ENCODE measurements at places on chromosomes 3 and 15.

DNA sequence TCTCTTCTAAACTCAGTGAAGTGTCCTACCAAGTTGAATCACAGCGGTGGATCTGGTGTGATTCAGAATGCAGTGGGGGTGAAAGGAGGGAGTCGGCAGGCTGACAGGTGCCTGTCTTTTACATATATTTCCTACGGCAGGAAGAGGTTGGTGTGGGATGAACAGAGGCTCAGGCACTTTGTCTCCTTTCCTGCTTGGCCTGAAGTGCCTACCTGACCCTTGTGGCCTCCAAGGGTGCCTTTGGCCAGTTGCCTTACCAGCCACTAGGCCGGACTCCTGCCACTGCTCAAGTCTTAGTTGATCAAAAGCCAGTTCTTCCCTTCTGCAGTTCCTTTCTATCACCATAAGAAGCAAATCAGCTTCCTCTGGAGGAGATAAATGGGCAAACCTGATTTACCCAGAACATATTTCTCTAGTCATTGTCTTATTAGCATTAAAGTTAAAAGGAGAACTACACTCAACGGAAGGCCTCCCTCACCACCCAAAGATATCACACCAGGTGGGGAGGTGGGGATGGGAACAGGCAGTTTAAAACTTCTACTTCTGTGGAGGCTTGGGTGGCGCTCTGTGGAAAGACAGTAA is 52.1 kb downstream of the CRTC3 start:
- DNase-seq, result no peak

GRCh38 chr3:98180319-98180890 is 13.9 kb downstream of the OR5H15 start:
- no peak for DNase-seq

GRCh38 chr15:48178648-48178931 is 495 bp upstream of the MYEF2 start:
- no peak for DNase-seq

GRCh38 chr15:85753261-85753660 is 41.5 kb downstream of the KLHL25 start:
- DNase-seq, result no peak

- no peak for DNase-seq
These were observed 304.0 kb upstream of the TLE3 start for GRCh38 chr15:70401709-70402108.

DNA sequence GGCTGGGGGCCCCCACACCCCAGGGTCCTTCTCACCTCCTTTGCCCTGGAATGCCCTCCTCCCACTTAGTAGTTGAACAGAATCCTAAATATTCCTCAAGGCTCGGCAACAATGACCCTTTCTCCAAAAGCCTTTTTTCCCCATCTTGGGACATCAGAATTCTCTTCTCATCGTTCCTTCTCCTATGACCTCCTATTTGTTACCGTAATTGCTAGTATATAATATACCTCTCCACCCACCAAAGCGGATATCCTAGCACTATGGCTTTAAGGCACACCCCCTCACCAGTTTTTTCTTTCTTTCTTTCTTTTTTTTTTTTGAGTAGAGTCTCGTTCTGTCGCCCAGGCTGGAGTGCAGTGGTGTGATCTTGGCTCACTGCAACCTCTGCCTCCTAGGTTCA is 16.8 kb downstream of the HDAC11 start:
- no peak for DNase-seq

DNA sequence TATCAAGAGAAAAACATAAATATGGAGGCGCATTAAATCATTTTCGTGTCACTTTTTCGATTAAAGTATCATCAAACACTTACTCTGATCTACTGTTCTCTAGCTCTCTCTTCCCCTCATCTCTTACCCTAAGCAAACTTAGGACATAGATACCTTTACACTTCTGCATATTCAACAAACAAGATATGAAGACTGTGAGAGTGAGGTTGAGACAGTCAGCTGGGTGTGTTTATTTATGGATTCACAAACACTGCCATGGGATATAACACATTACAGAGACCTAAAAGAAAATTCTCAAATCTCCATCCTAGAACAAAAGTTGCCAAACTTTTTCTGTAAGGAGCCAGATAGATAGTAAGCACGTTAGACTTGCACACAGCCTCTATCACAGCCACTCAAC is 85.2 kb upstream of the ZNF385D start:
- no peak for DNase-seq

DNA sequence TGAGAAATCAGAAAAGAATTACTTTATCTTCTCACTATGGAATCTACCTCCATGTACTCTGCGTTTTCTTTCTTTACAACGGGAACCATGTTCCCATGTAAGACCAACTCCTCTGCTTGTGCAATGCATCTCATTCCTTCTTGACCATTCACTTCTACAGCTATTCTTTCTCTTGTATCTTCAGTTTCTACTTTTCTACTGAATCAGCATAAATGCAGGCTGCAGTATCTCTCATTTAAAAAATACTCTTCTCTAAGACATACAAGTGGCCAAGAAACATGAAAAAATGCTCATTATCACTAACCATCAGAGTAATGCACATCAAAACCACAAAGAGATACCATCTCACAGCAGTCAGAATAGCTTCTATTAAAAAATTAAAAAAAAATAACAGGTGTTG is 74.1 kb upstream of the NANOGP8 start:
- DNase-seq, result no peak

DNA sequence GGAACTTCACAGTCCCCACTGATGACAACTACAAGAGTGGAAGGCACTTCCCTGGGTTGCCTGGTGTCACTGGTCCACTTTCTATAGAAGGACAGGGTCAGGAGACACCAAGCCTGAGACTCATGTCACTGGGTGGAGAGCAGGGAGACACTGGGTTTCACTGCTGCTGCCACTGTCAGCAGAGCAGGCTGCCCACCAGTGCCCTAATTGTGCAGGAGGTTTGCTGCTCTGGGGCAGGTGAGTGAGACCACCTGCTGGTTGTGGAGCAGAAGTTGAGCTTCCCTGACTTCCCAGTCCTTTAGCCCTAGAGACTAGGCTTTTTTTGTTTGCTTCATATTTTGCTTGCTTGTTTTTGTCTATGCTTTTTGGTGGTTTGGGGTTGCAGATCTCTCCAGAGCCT is 528.4 kb upstream of the RGMA start:
- no peak for DNase-seq

DNA sequence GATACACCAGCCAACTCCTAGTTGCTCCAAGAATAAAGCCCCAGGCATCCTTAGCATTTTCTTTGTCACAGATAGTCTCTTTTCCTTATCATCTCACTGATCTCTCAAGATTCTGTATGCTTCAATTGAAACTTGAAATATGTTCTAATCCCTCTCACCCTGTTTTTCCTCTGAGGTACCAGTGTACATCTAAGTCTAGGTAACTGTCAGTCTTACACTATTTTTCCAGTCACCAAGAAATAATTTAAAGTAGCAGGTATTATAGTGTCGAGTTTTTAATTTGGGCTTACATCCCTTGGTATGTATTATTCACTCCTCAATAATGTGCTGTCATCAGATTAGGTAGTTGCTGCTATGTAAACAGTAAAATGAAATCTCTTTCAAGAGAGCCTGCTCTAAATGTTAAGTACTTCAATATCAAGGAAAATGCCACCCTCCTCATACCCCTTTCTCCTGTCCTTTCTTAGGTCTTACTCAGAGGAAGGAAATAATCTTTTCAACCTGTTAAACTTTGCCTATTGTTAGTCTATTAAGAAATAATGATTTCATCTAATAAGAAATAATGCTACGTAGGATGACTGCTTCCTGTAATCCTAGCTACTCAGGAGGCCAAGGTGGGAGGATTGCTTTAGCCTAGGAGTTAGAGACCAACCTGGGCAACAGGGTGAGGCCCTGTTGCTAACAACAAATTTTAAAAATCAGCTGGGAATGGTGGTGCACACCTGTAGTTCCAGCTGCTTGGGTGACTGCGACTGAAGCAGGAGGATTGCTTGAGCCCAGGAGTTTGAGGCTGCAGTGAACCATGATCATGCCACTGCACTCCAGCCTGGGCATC is 39.8 kb downstream of the TSC22D2 start:
- no peak for DNase-seq

DNA sequence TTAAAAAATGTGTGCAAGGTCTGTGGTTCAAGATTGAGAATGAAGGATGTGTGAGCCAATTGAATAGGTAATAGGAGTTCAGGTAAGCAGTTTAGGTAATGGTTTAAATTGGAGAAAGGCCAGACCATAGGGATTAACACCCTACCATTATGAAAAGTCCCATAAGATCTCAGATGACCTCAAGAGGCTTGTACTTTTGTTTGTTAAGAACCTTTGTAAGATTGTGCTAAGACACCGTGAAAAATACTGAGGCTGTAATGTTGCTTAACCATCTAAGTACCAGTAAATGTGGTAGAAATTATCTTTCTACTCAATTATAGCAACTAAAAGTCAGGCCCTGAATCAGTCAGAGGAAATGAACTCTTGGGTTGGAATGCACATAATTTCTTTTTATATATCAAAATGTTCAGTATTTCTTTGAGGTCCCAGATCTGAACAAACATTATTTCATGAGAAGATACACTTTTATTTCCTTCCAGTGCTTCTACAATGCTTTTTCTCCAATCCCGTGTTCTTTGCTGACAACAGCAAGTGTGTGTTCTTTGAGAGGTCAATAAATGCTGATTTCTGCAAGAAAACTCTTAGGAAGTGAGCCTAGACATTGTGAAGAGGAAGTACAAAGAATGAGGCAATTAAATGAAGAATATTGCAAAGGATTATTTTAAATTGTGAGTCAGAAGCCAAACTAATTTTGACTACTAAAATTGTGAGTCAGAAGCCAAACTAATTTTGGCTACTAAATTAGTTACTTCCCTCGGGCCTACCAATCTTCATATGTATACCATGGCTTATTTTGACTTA is 66.4 kb downstream of the TCF12 start:
- DNase-seq, result no peak

- no peak for DNase-seq
These were observed 45.2 kb downstream of the SPRED1 start for GRCh38 chr15:38297623-38298388.

GRCh38 chr15:90425726-90426346 is 37.8 kb downstream of the IQGAP1 start:
- no peak for DNase-seq

DNA sequence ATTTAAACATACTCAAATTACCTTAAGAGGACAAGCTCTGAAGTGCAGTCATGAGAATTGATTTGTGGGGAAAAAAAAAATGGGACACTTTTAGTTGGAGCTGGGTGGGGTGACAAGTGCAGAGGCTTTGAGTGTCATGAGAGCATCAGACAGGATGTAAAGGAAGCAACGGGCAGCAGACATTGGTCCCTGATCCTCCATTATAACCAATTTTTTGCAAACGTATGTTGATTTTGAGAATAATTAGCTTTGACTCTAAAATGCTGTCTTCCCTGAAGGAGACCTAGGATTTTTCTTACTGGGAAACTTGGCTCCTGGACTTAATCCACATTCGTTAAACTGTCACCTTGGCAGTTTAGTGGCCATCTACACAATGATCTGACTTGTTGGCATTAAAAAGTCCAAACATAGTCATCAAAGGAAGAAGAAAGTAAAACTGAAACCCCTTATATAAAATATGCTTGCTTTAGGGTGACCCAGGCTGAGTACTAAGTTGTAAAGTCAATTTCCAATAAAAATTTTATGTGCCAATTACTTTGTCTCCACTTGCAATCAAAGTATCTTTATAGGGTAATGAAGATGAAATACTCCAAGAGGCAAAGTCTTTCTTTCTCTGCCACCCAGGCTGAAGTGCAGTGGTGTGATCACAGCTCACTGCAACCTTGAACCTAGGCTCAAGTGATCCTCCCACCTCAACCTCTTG is 45.6 kb downstream of the BCL2L10 start:
- no peak for DNase-seq

- no peak for DNase-seq
These were observed 329.2 kb upstream of the LRRC3B start for GRCh38 chr3:26293329-26293844.

- DNase-seq, result no peak
These were observed 4.7 kb downstream of the ABHD5 start for GRCh38 chr3:43695443-43695842.

DNA sequence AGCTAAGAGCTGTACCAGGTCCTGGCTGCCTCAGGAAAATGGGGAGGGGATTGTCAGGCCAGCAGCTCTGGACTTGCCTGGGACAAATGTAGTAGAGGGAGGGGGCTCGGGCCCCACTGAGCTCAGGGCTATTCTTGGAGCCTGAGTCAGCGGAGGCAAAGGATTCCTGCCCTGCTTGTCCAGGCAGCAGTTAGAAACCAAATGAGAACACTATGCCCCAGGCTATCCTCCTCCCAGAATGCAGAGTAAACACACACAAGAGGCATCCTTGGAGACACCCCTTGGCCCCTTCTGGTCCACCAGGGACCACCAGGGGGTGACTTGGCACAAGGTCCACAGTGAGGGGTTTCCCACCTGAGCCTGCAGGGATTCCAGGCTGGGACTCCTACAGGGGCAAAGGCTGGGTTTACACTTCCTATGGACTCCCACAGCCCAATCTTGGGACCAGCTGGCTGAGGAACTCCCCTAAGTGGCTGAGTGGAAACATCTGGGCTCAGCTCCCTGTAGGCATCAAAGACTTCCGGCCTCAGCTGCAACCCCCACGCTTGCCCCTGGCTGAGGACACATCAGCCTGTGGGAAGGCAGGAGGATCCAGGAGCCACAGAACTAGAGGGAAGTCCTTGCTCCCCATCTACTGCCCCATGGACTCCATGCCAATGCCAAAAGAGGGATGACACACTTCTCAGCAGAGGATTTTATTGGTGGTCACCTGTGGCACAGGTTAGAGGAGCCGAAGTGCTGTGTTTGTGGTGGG is 3.4 kb upstream of the COL7A1 start:
- peak; percentile 74 for DNase-seq

- DNase-seq, result no peak
These were observed 33.8 kb upstream of the SUCLG2 start for GRCh38 chr3:67688231-67688630.

- no peak for DNase-seq
These were observed 112.6 kb downstream of the SLC49A4 start for GRCh38 chr3:122907471-122907870.

DNA sequence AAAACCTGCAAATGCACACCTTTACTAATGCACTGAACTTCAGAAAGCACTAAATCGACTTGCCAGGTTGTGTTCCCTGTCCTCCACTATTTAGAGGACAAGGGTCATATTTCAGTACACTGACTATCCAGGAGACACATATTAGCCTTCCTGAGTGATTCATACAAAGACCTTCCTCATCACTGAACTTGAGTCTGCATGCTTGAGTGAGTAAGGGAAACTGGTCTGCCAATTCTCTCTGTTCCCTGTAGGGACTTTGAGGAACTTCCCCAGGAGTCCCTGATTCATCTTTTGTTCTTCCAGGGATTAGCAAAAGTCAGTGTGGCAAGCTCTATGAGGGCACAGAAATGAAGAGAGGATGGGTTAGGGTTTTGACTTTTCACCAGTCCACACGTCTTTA is 565.9 kb downstream of the PDCD6IP start:
- no peak for DNase-seq

DNA sequence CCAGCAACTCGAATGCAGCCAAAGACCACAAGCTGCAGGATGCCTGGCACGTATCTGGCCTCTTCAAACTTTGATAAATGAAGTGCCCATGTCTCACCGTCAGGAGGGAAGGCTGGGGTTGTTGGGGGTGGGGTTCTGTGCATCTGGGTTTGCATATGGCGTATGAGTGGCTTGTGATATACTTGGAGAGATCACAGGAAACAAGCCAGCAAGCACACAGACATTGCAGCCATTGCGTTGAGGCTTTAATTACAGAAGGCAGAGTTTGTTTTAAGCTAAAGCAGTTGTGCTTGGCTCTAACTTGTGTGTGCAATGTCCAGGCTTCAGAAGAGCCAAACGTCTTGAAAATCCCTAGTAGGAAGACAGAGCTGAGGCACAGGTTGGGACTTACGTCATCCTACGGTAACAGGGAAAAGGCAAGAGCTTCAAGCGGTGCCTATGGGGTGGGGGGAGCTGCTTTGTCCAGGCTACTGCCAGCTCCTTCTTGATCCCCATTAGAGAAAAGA is 109.2 kb downstream of the ASB7 start:
- no peak for DNase-seq

GRCh38 chr15:47743886-47744285 is 26.6 kb downstream of the SEMA6D start:
- no peak for DNase-seq

Data from Right ventricle myocardium inferior (tissue), 1 donor.